Prostate gland (tissue), 2 donors: ENCODE measurements at places on chromosomes 3 and 15. TPM values are rescaled to one million over a fixed set of nuclear protein-coding genes. Genes with fewer than 3 reads are reported as not detected.

- no peaks in the 10 kb centered on the region for H3K27me3 ChIP-seq
- H3K4me1 ChIP-seq: peaks cover 5% of the 10 kb centered on the region
- H3K36me3 ChIP-seq: no peaks in the 10 kb centered on the region
- no peak overlapping the region for H3K4me3 ChIP-seq
Measured at GRCh38 chr15:63495780-63496488, 8.5 kb upstream of the USP3 start.

DNA sequence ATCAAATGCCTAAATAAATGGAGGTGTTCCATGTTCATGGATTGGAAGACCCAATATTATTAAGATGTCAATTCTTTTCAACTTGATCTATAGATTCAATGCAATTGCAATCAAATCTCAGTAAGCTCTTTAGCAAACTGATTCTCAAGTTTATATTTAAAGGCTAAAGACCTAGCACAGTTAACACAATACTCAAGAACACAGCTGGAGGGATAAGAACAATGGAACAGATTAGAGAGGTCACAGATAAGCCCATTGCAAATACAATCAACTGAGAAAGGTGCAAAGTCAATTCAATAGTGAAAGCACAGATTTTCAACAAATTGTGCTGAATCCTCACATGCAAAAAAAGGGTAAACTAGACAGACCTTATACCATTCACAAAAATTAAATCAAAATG lies 198.9 kb downstream of the P3H2 start:
- DNase-seq: no peak
- H3K27me3 ChIP-seq: no peaks in the 10 kb centered on the region
- no peak overlapping the region for H3K27ac ChIP-seq
- no peaks in the 10 kb centered on the region for H3K36me3 ChIP-seq
- H3K4me1 ChIP-seq: no peaks in the 10 kb centered on the region
- no peak overlapping the region for H3K4me3 ChIP-seq

GRCh38 chr15:52097180-52097579 lies 15.4 kb downstream of the BCL2L10 start:
- no peaks in the 10 kb centered on the region for H3K36me3 ChIP-seq
- DNase-seq: no peak
- H3K4me1 ChIP-seq: no peaks in the 10 kb centered on the region
- H3K27me3 ChIP-seq: no peaks in the 10 kb centered on the region
- no peak overlapping the region for H3K27ac ChIP-seq
- no peak overlapping the region for H3K4me3 ChIP-seq

Gene FAN1
- 25.0 TPM for total RNA-seq
